HCEC 1CT (cell line): ENCODE measurements at places on chromosomes 16 and 17.

GRCh38 chr16:66510711-66511601, 39.0 kb downstream of the TK2 start:
- DNase-seq = no peak

DNA sequence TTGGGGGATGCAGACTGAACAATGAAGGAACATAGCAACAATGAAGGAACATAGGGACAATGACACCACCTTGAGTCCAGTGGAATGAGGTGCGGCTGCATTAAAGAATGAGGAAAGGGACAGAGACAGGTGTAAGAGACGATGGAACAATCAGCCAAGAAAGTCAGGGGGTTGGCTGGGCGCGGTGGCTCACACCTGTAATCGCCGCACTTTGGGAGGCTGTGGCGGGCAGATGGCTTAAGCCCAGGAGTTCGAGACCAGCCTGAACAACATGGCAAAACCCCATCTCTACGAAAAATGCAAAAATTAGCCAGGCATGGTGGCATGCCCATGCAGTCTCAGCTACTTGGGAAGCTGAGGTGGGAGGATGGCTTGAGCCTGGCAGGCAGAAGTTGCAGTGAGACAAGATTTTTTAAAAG, 13.6 kb upstream of the CBFB start:
- no peak for DNase-seq

DNA sequence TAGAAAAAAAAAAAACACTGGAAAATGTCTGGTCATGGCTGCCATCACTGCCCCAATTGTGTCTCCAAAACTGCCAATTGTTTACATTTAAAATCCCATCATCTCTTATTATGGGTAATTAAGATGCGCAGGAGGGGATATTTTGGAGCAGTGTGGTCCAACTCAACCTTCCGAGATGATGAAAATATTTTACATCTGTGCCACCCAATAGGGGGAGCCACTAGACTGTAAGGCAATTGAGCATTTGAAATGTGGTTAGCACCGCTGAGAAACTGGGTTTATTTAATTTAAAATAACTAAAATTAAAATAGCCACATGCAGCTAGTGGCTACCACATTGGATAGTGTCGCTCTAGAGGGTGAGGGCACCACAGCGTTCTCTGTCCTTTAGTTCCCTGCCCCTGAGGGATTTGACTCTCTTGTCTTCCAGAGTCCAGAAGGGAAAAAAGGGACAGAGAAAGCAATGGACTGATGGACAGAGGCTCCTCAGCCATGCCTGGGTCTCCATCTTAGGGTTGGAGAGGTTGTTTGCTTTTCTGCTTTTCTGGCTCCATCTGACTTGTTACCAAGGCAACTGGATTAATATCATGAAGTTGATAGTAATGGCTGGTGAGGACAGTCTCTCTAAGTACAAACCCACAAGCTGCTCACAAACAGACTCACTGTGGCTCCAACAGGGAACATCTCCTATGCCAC, 3.5 kb downstream of the MPO start:
- no peak for DNase-seq

DNA sequence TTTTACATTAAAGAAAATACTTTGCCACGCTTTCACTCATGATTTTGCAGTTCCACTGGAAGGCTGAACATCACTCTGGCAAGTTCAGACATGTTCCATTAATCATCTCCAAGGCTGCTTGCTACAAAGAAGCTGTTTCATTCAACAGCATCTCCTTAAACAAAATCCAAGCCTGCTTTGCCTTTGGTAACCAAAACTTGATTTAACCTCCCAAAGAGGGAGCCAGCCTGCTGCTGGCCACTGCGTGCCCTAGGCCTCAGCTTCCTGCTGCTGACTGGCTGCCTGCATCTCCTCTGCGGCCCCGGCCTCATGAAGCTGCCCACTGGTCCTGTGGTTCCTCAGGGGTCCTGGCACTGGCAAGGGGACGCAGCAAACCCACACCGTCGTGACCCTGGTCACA, 31.8 kb downstream of the ANKRD11 start:
- no peak for DNase-seq

- DNase-seq = no peak
Measured at GRCh38 chr17:19407601-19408345, 3.3 kb upstream of the RNF112 start.
